A673 (cell line): ENCODE measurements at places on chromosomes 6 and 20. TPM values are rescaled to one million over a fixed set of nuclear protein-coding genes. Genes with fewer than 3 reads are reported as not detected.

DNA sequence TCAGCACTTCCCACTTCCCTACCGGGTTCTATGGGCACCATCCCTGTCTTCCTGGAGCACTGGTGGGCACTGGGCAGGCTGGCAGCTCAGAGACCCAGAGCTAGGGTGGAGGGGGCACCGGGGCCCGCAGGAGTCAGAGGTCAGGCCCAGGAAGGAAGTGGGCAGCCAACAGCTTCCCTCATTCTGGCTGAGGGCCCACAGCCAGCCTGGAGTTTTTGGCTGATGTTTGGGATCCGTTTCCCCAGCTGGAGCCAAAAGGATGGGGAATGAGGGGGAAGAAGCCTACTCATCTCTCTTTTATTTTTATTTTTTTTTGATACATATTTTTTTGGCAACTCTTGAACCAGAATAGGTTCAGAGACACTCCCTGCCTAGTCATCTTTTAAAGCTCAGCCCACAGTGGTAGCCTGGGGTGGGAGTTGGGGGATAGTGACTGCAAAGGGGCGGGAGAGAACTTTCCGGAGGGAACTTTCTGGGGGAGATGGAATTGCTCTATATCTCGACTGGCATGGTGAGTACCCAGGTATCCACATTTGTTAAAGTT lies 54.2 kb upstream of the MLN start:
- no peak for DNase-seq
- no peaks in the 10 kb centered on the region for H3K36me3 ChIP-seq
- no peak overlapping the region for H3K4me3 ChIP-seq
- no peak overlapping the region for H3K27ac ChIP-seq
- no peaks in the 10 kb centered on the region for H3K27me3 ChIP-seq

DNA sequence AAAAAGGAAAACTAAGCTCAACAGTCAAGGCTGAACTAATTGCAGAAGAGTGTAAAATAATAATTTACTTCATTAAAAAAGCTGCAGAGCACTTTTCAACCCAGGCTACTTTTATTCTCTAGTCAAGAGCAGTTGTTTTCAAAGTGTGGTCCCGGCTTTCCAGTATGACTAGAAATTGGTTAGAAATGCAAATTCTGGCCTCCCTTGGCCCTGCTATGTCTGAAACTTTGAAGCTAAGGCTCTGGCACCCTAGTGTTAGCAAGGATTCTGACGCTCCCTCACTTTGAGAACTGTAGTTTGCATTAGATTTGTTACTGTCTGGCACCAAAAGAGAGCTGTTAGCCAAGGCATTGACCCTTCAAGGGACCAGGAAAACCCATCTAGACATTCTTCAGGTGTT lies 9.5 kb upstream of the NXT1 start:
- H3K4me1 ChIP-seq = peaks cover 4% of the 10 kb centered on the region
- H3K4me3 ChIP-seq = no peak overlapping the region
- no peak overlapping the region for H3K27ac ChIP-seq
- no peak for DNase-seq

DNA sequence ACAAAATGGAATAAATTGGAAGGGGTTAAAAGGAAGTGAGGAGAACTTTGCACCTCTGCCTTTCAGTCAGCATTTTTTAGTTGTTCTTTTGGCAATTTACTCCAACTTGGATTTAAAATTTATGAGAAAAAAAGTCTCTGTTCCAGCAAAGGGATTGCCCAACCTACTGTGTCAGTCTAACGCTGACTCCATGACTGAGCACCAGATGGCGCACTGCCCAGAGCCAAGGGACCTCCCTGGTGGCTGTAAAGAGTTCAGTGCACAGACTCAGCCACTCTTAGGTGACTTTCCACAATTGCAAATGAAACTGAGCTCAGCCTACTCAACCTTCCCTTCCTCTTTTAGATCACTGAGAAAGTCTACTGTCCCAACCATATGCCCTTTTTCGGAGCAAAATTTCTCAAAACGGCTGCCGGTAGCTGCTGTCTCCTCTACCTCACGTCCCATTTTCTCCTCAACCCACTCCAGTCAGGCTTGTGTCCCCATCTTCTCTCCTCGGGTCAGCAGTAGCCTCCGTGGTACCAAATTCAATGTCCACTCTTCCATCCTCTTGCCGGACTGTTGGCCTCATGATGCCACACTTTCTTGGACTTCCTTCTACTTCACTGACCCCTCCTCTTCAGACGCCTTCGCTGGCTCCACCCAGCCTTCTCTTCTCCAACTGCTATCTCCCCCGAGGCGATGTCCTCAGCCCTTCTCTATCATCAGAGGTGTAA lies 38.7 kb downstream of the GSTA2 start:
- no peaks in the 10 kb centered on the region for H3K27me3 ChIP-seq
- H3K4me3 ChIP-seq = no peak overlapping the region
- peak; percentile 81 for DNase-seq

DNA sequence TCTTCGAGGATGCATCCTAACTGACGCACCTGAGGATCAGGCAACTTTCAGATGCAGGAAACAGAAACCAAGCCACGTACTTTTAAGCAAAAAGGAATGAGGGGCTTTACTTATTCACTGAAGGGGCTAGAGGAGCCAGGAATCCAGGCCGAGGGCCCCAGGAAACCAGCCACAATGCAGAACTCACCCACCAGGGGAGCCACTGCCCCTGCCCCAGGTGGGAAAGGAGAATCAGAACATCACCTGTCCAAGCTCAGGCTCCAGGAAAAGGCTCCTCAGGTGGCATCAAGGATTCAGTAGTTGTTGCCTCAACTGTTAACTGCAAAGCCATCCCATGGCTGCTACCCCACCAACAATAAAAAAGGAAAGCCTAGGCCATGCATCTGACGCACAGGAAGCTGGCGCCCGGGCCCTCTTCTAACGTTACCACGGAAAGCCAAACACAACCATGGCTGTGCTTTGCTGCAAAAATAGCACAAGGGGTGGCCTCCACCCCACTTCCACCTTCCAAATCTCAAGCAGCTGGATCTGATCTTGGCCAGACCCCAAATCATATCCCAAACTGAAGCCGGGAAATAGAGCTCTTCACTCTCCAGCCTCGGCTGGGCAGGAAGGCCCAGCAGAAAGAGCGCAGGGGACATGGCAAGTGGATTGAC lies 121.0 kb downstream of the PREX1 start:
- H3K27me3 ChIP-seq = no peaks in the 10 kb centered on the region
- no peak overlapping the region for H3K4me3 ChIP-seq
- DNase-seq = no peak
- peaks cover 84% of the 10 kb centered on the region for H3K36me3 ChIP-seq
- peaks cover 57% of the 10 kb centered on the region for H3K4me1 ChIP-seq
- peak overlapping the region; percentile 66 for H3K27ac ChIP-seq

Gene DNMT3B
- total RNA-seq = 3.8 and 5.7 TPM in 2 replicates

Gene NRSN1
- total RNA-seq = not detected in 2 replicates
